ENCODE measurements at places on chromosomes 5 and 9. TPM values are rescaled to one million over a fixed set of nuclear protein-coding genes. Genes with fewer than 3 reads are reported as not detected.

TEK gene
- 0.10 TPM for total RNA-seq

ZNF454 gene
- 0.82 TPM for total RNA-seq

SLC46A2 gene
- total RNA-seq = not detected

TRAF1 gene
- 0.78 TPM for total RNA-seq

CATSPER3 gene
- total RNA-seq = 0.10 TPM

PPP3R2 gene
- total RNA-seq = not detected

Data from foreskin keratinocyte (primary cell).